ENCODE measurements at places on chromosomes 12 and 14.

DNA sequence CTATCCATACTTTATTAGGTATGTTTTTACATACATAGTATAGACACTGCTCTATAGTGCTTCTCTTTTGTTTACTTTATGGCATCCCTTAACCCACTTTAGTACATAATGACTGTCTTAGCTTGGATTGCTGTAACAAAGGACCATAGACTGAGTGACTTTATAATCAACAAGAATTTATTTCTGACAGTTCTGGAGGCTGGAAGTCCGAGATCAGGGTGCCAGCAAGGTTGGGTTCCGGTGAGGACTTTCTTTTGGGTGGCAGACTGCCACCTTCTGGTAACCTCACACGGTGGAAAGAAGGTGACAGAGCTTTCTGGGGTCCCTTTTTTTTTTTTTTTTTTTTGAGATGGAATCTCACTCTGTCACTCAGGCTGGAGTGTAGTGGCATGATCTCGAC lies 48.6 kb upstream of the PPM1H start:
- no peak for DNase-seq

DNA sequence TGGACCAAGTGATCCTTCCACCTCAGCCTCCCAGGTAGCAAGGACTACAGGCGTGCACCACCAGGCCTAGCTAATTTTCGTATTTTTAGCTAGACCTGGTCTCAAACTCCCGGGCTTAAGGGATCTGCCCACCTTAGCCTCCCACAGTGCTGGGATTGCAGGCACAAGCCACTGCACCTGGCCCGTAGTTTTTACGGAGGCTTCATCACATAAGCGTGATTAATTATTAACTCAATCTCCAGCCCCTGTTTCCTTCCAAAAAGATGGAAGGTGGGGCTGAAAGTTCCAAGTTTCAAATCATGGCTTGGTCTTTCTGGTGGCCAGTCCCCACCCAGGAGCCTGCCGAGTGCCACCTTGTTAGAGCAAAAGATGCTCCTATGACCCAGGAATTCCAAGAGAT lies 22.5 kb upstream of the HIF1A start:
- no peak for DNase-seq

GRCh38 chr12:8519171-8519570 lies 5.9 kb downstream of the CLEC4D start:
- no peak for DNase-seq

- DNase-seq: no peak
Observed at GRCh38 chr14:33675415-33676130, 275.3 kb downstream of the EGLN3 start.

DNA sequence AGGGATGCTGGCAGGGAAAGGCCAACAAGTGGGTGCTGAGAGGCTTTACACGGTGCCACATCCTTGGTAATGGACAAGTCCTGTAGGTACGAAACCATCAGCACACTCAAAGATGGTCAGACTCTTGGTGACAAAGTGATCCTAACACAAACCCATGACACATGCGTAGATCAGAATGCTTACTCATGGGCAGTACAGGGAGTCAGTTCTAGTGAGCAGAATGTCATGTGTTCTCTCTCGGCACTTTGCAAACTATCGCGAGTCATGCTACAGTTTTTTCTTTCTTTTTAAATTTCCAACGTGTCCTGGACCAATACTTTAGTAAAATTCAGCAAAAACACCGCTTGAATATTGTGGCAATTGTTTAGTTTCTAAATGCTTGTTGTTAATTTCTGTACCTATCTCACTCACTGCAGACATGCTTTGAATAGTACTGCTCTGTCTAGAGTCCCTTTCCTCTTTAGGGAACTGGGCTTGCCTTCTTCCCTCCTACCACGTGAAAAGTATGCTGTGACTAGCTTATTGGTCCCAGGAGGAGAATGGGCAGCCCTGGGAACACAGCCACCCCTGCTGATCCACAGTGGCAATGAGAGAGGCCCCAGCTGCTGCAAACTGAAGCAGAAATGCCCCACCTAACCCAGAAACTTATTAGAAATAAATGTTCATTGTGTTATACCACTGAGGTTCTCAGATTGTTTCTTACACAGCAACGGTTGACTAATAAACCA lies 62.4 kb downstream of the UBR7 start:
- no peak for DNase-seq

Measured in right kidney (tissue), 9 donors.